ENCODE measurements at places on chromosomes 5 and 9. TPM values are rescaled to one million over a fixed set of nuclear protein-coding genes. Genes with fewer than 3 reads are reported as not detected.
A peak's percentile ranks its signal among the peaks of the same experiment; 100 is the strongest.

Gene CTNND2
- not detected for total RNA-seq

Gene C6
- not detected for total RNA-seq

Gene ELAVL2
- not detected for total RNA-seq

DNA sequence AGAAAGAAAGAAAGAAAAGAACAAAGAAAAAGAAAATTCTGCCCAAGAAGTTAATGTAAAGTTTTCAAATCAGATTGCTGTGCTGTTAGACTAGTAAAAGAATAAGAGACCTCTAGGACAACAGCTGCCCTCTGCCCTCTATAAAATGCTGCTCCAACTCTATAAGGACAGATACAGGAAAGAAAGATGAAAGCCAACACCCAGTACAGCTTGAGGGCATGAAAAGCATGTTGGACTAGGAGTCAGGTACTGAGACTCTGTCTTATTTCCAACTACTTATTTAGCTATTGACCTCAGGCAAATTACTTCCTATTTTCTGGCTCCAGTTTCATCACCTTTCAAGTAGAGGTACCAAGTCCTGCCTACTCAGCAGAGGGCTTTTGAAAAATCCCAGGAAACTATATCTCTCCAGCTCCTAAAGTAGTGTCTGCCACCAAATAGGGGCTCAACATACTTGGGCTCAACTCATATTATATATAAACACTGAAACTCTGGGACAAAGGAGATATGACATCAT is 5.7 kb downstream of the HBEGF start:
- peaks cover 36% of the 10 kb centered on the region for H3K4me1 ChIP-seq
- no peaks in the 10 kb centered on the region for H3K27me3 ChIP-seq
- DNase-seq, result no peak
- H3K27ac ChIP-seq, result no peak overlapping the region

- H3K36me3 ChIP-seq, result no peaks in the 10 kb centered on the region
- H3K4me1 ChIP-seq, result no peaks in the 10 kb centered on the region
- DNase-seq, result no peak
These were observed 929.6 kb upstream of the WWC1 start for GRCh38 chr5:167361795-167362194.

- H3K36me3 ChIP-seq, result peaks cover 13% of the 10 kb centered on the region
- H3K27me3 ChIP-seq, result no peaks in the 10 kb centered on the region
- DNase-seq, result no peak
- no peak overlapping the region for H3K4me3 ChIP-seq
- H3K4me1 ChIP-seq, result peaks cover 27% of the 10 kb centered on the region
These were observed 598 bp upstream of the TMED7 start for GRCh38 chr5:115626445-115626823.

DNA sequence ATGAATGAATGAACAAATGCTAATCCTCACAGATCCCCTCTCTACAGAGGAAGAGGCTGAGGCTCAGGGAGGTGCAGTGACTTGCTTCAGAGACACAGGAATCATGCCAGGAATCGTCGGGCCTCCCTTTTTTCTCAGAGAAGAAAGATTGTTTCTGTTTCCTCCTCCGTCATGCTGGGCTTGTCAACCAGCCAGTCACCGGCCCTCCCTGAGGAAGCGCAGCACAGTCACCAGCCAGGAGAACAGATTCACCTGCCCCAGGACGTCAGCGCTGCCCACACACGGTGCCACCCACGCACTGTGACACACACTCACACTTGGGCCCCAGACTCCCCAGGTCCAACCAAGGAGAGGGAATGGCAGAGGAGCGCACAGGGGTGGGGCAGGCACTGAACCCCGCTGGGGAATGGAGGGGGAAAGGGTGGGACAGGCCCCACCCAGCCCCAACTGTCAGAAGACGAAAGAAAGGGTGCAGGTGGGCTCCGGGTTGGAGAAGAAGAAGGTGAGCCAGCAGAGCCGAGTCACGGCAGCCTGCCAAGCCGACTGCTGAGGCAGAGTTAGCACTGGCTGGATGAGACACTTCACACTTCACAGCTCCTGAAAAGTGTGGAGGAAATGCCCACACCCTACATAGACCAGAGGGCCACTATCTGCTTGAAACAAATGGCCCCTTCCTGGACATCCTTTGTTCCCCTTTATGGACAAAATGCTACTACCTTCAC is 13.8 kb upstream of the ERGIC1 start:
- no peak for DNase-seq
- no peaks in the 10 kb centered on the region for H3K36me3 ChIP-seq
- H3K4me1 ChIP-seq, result peaks cover 5% of the 10 kb centered on the region
- no peak overlapping the region for H3K4me3 ChIP-seq
- no peaks in the 10 kb centered on the region for H3K27me3 ChIP-seq

GRCh38 chr5:118967059-118967508 is 21.3 kb downstream of the DTWD2 start:
- no peak overlapping the region for H3K27ac ChIP-seq
- H3K27me3 ChIP-seq, result no peaks in the 10 kb centered on the region
- no peak overlapping the region for H3K4me3 ChIP-seq

DNA sequence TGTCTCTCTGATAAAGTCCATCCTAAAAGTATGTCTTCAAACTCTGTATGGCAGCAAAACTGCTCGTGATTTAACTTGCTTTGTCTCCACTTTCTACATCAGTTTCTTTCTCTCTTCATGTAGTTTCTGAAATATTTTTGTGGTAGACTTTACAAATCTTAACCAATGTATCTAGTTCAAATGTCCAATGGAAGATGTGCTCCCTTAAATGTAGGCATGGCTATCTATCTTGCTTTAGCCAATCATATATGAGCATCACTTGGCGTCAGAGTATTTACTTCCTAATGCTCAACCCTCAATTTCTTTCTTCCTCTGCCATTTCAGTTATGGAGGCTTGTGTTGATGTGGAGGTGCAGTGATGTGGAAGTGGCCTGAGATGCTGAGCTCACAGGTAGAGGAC is 206.1 kb upstream of the ZNF608 start:
- DNase-seq, result no peak
- no peaks in the 10 kb centered on the region for H3K27me3 ChIP-seq
- peaks cover 21% of the 10 kb centered on the region for H3K4me1 ChIP-seq

DNA sequence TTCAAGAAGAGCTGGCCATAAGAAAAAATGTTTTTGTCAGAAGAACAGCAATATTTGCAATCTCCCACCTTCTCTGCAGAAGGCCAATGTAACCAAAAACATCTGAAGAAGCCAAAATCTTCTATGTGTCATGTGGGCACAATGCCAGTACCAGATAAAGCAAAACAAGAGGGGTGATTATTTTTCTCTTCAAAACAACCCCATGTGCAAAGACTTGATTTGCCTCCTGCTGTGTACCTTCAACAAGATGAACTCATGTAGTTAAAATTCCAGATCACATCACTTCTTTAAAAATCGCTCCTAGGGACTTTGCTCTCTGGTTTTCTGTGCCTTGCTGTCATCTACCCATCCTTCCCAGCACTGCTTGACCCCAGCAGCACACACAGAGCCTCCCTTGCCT is 134.0 kb upstream of the MAP3K1 start:
- H3K4me1 ChIP-seq, result peaks cover 70% of the 10 kb centered on the region
- DNase-seq, result no peak
- H3K27me3 ChIP-seq, result no peaks in the 10 kb centered on the region

Gene TCF7
- total RNA-seq, result 15.8 TPM

DNA sequence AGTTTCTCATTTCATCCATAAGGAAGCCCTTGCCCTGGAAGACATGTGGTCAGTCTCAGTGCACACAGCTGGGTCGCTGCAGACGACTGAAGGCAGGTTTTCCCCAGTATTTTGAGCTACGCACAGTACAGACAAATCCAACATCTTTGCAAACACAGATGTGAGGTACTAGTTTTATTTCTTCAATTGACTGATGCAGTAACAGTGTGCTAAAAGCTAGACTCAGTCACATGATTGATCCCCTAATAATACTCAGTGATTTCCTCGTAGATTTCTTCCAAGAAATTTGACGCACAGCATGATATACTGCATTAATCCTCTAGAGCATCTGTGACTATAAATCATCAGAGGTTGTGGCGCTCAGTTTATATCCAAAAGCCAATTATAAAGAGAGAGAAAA is 346.1 kb downstream of the DIRAS2 start:
- H3K27me3 ChIP-seq, result peaks cover 16% of the 10 kb centered on the region
- no peaks in the 10 kb centered on the region for H3K4me1 ChIP-seq
- no peak overlapping the region for H3K4me3 ChIP-seq
- no peak for DNase-seq
- H3K27ac ChIP-seq, result no peak overlapping the region
- H3K36me3 ChIP-seq, result no peaks in the 10 kb centered on the region

- peak overlapping the region; percentile 97 for H3K27ac ChIP-seq
- H3K4me1 ChIP-seq, result peaks cover 34% of the 10 kb centered on the region
- peak overlapping the region; percentile 95 for H3K4me3 ChIP-seq
- H3K36me3 ChIP-seq, result peaks cover 39% of the 10 kb centered on the region
- no peaks in the 10 kb centered on the region for H3K27me3 ChIP-seq
- DNase-seq, result no peak
These were observed 1.2 kb upstream of the GPBP1 start for GRCh38 chr5:57172466-57173318.

Gene DOK3
- 82.5 TPM for total RNA-seq

Gene SLC6A7
- not detected for total RNA-seq

DNA sequence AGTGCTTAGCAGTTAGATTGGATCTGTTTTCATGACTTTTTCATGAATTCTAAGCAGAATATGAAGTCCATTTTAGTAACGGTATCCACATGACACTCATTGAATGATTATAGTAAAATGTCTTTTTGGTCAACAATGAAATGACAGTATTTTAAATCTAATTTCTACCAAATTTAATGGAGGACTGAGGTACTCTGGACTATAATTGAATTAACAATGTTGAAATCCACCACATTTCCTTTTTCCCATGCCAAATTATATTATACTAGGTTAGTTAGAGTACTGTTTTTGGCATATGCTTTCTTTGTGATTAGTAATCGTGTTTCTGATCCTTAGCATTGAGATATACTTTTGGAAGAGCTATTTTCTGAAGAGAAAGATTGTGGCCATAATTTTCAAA is 40.6 kb downstream of the CDC42SE2 start:
- H3K4me1 ChIP-seq, result peaks cover 57% of the 10 kb centered on the region
- H3K27ac ChIP-seq, result no peak overlapping the region
- H3K27me3 ChIP-seq, result no peaks in the 10 kb centered on the region
- DNase-seq, result no peak
- H3K36me3 ChIP-seq, result peaks cover 27% of the 10 kb centered on the region

Gene TAF11L10
- total RNA-seq, result not detected

- no peaks in the 10 kb centered on the region for H3K36me3 ChIP-seq
- no peak overlapping the region for H3K4me3 ChIP-seq
- no peak for DNase-seq
- H3K4me1 ChIP-seq, result no peaks in the 10 kb centered on the region
- no peak overlapping the region for H3K27ac ChIP-seq
- H3K27me3 ChIP-seq, result peaks cover 5% of the 10 kb centered on the region
These were observed 185.2 kb upstream of the NREP start for GRCh38 chr5:111942201-111942600.

- peak overlapping the region; percentile 92 for H3K4me3 ChIP-seq
- H3K36me3 ChIP-seq, result no peaks in the 10 kb centered on the region
- peaks cover 2% of the 10 kb centered on the region for H3K27me3 ChIP-seq
- DNase-seq, result no peak
- H3K4me1 ChIP-seq, result peaks cover 26% of the 10 kb centered on the region
These were observed 11.3 kb downstream of the C9orf50 start for GRCh38 chr9:129609486-129610212.

DNA sequence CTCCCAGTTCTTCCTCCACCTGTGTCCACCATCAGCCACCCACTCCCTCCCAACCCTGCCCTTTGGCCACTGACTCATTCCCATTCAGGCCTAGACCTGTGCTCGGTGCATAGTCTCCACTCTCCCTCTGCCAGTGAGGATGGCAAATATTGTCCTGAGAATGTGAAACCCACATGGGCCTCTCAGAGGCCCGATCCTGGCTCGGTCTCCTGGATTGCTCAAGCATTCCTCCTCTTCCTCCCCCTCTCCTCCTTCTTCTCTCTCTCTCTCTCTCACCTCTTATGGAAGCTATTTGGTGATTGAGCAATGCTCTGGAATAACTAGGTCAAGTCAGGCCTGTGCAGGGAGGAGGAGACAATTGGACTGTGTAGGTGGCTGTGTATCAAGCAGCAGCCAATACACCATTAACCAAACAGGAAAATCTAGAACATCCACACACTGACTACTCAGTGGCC is 99.9 kb downstream of the KLF4 start:
- no peaks in the 10 kb centered on the region for H3K4me1 ChIP-seq
- no peaks in the 10 kb centered on the region for H3K36me3 ChIP-seq
- DNase-seq, result no peak
- no peak overlapping the region for H3K27ac ChIP-seq

Gene SLC46A2
- total RNA-seq, result not detected

DNA sequence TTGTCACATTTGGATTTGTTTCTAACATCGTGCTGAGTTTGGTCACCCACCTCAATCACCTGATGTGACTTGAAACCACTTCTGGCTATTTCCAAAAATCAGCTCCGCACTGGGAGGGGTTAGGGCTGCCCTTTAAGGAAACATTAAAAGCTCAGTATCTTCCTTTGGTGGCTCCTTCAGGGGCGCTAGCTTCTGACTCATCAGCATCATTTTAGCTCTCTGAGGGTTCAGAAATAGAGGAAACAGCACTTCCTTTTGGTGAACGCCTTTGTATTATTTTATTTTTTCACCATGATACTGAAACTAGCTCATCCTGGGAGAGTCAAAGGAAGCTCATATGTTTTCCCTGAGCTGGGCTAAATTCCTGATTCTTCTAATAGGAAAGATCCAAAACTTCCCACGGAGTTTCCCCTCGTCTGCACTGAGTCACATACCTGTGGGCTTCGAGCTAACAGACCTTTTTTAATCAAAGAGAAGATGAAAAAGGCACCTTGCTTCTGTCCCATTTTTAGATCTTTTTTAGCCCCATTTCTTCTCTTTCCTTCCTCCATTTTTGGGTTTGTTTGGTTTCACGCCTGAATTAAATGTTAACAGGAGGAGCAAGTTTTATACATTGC is 48.2 kb downstream of the ROPN1L start:
- peak overlapping the region; percentile 58 for H3K4me3 ChIP-seq
- no peak for DNase-seq
- H3K4me1 ChIP-seq, result peaks cover 47% of the 10 kb centered on the region
- H3K36me3 ChIP-seq, result no peaks in the 10 kb centered on the region

Gene GCNT4
- total RNA-seq, result not detected

DNA sequence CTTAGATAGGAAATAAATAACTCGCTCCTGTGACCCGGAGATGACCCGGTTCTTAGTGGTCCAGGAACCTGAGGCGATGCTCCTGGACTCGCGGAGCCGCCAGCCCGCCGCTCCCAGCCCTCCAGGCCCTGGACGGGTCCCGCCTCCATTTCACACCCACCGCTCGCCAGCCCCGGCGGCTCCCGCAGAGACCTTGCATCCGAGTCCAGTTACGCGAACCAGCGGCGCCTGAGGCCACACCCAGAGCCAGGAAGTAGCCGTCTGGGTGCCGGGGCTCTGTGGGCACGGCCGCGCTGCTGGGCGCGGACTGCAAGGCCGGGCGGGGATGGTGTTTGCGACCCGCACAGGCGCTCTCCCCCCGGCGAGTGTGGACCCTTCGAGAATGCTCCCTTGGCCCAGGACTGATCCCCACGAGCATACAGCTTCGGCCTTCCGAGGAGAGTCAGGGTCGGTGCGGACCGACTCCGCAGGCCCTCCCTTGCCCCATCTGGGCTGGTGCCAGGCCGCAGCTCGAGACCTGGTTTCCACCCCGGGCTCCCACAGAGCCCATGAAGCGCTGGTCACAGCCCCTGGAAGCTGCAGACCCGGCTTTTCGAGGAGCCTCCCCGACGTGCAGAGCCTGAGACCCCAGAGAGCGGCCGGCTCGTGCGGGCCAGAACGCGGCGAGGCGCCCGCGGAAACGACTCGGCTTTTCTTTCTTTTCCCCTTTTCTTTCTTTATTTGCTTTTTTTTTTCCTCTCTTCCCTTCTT is 5.2 kb upstream of the BARX1 start:
- peaks cover 58% of the 10 kb centered on the region for H3K27me3 ChIP-seq
- peak overlapping the region; percentile 38 for H3K4me3 ChIP-seq
- peaks cover 40% of the 10 kb centered on the region for H3K4me1 ChIP-seq
- H3K36me3 ChIP-seq, result no peaks in the 10 kb centered on the region
- H3K27ac ChIP-seq, result no peak overlapping the region
